ENCODE measurements at places on chromosomes 1 and 21.

DNA sequence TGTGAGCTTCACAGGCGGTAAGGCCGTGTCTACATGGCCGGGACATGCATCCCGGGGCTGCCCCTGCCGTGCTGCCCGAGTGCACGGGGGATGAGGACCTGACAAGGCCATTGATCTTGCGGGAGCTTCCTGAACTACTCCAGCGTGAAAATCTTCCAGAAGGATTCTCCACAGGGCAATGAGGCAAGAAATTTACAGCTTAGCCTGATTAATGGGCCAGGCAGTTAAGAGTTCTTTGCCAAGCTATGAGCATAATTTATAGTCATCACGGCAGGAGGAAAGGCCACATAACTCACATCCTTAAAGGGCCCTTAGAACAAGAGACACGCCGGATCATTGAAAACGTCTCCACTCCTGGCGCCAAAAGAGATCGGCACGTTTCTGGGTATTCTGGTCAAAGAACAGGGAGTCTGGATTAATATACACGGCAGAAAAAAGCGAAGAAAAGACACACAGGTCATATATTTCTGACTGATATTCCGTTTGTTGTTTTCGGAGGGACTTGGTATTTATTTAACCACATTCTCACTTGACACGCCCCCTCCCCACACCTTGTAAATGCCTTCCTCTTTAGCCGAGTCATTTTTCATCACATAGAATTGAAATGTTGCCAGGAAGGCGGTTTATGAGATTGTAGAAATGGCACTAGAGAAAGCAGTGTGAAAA, 180.5 kb downstream of the DYRK1A start:
- peak; percentile 26 for DNase-seq

- DNase-seq = no peak
These were observed 8.4 kb downstream of the SLC35E2B start for GRCh38 chr1:1684031-1684681.

DNA sequence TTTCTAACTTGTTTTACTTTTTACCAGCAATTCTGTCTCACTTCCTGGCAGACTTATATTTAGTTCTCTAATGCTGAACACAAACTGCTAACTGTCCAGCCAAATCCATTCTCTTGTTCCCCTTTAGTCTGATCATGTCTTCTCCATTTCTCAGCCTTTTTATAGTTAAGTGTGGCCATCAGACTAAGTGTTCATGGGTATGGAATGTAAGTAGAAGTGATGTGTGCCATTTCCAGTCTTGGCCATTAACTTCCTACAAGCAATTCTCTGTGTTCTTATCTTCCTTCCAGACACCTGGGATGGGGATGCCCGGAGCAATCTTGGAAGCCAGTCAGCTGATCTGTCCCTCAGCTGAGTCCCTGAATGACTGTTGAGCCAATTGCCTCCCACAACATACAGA, 165.8 kb downstream of the ST6GALNAC3 start:
- no peak for DNase-seq

GRCh38 chr1:101166583-101167120, 70.2 kb upstream of the S1PR1 start:
- no peak for DNase-seq

DNA sequence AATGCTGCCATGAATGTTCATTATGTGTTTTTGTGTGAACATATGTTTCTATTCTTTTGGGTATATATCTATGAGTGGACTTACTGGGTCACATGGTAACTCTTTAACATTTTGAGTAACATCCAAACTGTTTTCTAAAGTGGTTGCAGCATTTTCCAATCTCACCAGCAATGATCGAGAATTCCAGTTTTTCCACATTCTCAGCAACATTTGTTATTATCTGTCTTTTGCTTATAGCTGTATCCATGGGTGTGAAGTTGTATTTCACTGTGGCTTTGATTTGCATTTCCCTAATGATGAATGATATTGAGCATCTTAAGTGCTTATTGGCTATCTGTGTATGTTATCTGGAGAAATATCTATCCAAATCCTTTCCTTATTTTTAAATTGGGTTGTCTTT, 89.2 kb upstream of the SLFNL1 start:
- no peak for DNase-seq

- no peak for DNase-seq
These were observed 372.1 kb downstream of the PTPRC start for GRCh38 chr1:199010933-199011332.

GRCh38 chr1:37602750-37603694, 7.3 kb upstream of the GNL2 start:
- DNase-seq = peak; percentile 51

DNA sequence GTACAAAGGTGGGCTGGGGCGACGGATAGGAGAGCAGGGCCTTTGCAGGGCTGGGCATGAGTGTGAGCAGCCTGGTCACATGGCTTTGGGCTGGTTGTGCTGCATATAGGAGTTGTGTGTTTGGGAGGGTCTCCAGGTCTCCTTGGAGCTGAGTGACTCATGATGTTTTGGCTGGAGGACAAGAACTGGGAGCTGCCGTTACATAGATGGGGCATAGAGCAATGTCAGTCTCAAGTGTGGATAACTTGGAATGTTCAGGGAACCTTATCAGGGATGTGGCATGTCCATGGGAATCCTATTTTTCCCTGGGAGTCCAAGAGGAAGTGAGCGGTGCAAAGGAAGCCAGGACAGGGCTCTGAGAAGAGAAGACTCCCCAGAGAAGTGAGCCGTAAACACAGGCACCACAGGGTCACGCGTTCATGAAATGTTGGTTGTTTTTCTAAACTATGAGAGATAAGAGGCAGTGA, 136.4 kb upstream of the KCNE2 start:
- DNase-seq = no peak

DNA sequence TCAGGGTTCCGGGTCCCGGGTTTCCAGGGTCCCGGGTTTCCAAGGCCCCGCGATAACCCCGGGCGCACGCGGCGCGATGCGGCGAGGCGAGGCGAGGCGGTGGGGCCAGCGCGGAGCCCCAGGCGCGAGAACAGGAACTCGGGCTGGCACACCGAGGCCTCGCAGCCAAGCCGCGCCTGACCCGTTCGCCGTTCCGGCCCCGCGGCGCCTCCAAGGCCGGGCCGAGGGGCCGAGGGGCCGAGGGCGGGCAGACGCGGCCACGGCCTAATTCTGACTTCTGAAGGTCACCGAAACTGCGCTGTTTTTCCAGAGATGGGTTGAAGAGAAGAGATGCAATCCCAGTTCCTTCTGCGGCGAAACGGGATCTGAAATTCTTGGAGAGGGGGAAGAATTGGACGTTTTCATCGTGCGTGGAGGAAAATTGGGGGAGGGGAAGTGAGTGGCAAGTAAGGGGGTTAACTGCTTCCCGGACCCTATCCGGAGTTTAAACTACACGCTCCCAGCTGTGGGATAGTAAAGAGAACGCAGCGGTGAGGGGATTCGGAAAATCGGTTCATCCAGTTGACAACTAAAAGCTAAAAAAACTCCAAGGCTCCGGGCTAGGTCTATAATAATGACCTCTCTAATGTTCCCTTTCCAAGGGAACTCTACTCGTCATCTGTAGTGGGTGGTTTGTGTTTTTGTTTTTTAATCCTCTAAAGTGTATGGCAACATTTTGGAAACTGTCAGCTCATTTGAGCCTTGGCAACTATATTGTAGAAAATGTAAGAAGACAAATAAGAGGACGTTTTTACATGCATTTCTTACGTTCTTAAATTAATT, 8.2 kb downstream of the TBX15 start:
- DNase-seq = no peak

DNA sequence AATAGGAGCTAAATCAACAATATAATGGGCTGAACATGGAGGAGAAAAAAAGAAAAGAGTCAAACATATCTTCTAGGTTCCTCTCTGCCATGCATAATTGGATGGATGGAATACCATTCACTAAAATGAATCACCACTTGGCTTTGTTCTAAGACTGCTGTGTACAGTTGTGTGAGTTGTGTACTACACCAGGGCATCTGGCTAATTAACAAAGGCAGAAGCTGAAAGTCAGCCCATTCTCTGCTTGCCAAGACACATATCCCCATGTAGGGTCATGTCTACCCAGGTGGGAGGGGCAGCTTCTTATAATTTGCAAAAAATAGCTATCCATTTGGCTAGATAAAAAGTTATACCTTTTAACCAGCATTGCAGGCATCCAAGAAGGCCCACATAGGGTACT, 21.0 kb downstream of the JUN start:
- no peak for DNase-seq

DNA sequence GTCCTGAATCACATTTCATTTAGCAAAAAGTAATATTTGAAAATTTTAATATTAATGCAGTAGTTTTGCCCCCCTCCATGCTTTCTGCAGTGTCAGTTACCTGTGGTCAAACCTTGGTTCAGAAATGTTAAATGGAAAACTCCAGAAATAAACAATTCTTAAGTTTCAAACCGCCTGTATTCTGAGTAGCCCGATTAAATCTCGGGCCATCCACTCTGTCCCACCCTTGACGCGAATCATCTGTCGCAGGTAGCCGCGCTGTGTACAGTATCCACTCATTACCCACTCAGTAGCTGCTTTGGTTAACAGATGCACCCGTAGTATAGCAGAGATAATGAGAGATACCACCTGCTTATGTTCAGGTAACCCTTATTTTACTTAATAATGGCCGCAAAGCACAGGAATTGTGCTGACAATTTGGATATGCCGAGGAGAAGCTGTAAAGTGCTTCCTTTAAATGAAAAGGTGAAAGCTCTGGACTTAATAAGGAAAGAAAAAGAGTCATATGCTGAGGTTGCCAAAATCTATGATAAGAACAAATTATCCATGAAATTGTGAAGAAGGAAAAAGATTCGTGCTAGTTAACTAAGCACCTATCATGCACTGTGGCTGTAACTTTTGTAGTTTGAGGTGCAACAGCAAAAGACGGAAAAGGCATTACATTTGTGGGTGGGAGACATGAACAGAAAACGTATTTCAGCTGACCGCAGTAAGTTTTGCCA, 889 bp upstream of the SCYL3 start:
- DNase-seq = peak; percentile 61

- no peak for DNase-seq
These were observed 2.5 kb downstream of the WDR26 start for GRCh38 chr1:224432146-224432545.

DNA sequence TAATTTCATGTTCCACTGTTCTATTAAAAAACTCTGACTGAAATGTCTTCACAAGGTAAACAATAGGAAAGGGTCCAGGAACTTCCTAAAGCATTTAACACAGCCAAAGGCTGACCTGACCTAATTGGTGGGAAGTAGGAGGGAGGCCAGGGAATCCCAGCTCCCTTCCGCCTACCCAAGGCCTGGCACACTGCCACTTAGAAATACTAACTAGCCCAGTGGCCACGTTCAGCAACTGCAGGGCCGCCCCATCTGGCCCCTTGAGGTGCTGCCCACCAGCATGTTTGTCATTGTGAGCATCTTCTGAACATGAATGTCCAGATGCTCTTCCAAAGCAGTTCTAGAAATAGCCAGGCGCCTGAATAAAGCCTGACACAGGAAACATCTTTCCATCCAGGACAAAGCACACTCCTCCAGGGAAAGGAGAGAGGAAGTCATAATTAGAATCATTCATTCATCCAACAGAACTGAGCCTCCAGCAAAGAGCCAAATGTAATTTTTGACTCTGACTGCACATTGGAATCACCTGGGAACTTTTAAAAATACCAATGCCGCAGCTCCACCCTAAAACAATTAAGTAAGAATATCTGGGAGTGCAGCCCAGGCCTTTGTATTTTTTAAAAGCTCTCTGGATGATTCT, 44.6 kb upstream of the BCL9 start:
- no peak for DNase-seq

DNA sequence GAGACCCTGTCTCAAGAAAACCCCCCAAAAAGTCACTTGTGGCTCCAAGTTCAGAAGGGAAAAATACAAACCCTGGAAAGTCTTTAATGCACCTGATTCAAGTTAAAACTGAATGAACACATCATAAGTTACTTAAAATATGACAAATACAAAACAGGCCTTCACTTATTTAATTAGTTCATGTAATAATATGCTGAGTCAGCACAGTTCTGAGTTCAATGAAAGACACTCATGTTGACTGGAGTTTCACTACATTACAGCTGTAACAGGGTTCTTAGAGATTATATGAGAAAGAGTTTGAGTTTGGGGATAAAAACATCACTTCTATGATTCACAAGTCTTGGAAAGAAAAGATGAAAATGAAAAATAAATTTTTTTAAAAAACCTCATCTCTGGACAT, 51.0 kb downstream of the DEGS1 start:
- DNase-seq = no peak

DNA sequence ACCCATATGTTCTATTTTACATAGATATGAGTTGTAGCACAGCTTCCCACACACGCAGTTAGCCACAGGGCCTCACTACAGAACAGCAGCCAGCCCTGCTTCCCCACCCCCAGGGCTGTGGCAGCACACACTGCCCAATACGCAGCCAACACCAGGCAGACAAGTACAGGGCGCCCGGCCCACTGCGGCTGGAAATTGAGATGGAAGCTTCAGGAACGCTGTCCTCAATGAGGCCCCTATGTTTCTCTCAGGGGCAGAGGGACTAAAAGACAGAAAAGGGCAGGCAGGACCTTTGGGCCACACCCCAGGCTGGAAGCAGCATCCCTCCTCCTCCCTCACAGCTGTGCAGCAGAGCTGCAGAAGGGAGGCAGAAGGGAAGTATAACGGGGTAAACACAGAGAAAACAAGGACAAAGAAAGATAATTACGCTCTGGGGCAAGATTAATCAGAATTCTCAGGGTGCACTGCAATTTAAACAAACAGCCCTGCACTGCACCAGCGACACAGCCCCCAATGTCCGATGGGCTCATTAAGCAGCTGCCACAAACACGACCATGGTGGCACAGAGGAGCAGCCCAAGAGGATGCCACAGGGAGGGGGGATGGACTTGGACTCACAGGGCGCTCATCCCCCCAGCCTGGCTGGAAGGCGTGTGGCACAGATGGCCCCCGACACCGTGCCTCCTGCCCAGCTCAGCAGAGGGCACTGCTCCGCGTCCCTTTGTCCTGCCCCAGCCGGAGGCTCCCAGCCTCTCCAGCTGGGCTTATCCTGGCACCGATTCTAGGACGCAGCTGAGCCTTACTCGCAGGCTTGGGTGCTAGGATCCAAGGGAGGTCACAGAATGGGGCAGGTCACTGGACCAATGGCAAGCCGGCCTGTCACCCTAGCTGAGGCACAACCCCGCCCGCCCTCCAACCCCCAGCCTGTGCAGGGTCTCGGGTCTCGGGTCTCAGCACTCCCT, 14.2 kb downstream of the WDR4 start:
- peak; percentile 69 for DNase-seq

All from NCI-H1105 treated with DMSO at 0.1 percent for 48 hours (cell line).